Stomach (tissue), 19 donors: ENCODE measurements at places on chromosomes 6 and 20. TPM values are rescaled to one million over a fixed set of nuclear protein-coding genes. Genes with fewer than 3 reads are reported as not detected.

DNA sequence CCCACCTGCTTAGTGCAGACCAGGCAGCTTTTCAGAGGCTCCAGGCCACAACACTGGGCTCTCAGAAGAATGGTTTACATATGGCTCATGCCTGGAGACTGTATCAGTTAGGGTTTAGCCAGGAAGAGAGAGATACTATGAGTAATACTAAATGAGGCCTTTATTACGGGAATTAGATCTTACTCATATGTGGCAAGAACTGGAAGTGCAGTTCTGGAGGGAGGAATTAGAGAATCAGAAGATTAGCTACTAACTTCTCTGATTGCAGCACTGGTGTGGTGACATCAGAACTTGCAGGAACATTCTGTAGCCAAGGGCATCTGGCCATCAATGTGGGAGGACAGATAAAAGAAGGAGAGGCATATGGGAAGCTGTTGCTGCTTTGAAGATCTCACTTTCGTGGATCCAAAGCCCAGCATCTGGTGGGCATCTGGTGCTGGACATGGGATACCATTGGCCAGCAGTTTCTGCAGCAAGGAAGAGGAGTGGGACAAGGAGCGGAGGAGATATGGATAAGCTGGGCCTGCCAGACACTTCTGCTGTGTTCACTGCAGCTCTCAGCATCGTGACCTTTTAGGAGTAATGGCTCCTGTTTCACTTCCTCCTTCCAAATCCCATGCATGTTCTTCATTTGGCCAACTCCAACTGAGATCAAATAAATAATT is 248.5 kb downstream of the BTBD3 start:
- H3K4me3 ChIP-seq: no peak overlapping the region
- H3K36me3 ChIP-seq: no peaks in the 10 kb centered on the region
- H3K4me1 ChIP-seq: no peaks in the 10 kb centered on the region
- H3K27ac ChIP-seq: peak overlapping the region; percentile 54
- DNase-seq: no peak
- H3K27me3 ChIP-seq: no peaks in the 10 kb centered on the region

The VGLL2 gene
- polyA plus RNA-seq: not detected

- no peaks in the 10 kb centered on the region for H3K4me1 ChIP-seq
- DNase-seq: no peak
- no peak overlapping the region for H3K27ac ChIP-seq
- no peaks in the 10 kb centered on the region for H3K36me3 ChIP-seq
- no peaks in the 10 kb centered on the region for H3K27me3 ChIP-seq
These were observed 7.6 kb downstream of the FAM217A start for GRCh38 chr6:4071330-4071729.

- no peak overlapping the region for H3K27ac ChIP-seq
- no peaks in the 10 kb centered on the region for H3K36me3 ChIP-seq
- DNase-seq: no peak
- no peaks in the 10 kb centered on the region for H3K27me3 ChIP-seq
- H3K4me1 ChIP-seq: no peaks in the 10 kb centered on the region
These were observed 722.6 kb upstream of the NRSN1 start for GRCh38 chr6:23403460-23403859.

DNA sequence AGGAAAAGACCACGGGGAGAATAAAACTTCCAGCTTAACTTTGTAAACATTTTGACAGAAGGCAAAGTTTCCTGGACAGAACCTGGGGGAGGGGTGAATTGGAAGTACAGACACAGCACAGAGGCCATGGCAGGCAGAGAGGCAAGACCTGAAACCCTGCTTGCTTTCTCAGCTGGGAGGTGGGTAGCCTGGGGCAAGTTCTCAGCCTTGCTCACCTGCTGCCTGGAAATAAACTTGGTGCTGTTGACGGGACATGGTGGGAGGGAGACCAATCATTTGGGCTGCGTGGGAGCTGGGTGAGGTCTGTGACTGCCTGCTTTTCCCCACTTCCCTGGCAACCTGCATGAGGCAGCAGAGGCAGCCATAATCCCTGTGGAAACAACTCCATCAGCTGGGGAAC is 221.3 kb downstream of the MOXD1 start:
- no peak overlapping the region for H3K4me3 ChIP-seq
- H3K27me3 ChIP-seq: no peaks in the 10 kb centered on the region
- DNase-seq: no peak
- H3K27ac ChIP-seq: no peak overlapping the region
- no peaks in the 10 kb centered on the region for H3K36me3 ChIP-seq

DNA sequence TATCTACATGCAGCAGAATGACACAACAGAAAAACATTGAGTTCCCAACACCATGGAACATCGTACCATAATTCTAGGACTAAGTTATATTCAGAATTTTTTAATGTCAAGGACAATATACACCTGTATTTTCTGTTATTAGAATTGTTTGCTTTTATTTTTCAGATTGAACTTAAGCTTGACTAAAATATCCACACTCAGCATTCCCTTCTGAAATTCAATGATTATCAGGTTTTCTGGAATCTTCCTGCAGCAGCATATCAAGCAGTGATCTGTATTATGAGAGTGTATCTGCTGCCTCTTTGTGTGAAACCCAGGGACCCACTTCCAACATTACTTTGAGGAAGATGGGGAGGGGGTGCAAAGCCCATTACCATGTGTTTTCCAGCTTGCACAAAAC is 578.6 kb upstream of the JAG1 start:
- no peaks in the 10 kb centered on the region for H3K36me3 ChIP-seq
- DNase-seq: no peak
- no peaks in the 10 kb centered on the region for H3K27me3 ChIP-seq
- no peak overlapping the region for H3K4me3 ChIP-seq
- H3K27ac ChIP-seq: no peak overlapping the region

The HCRTR2 gene
- polyA plus RNA-seq: not detected

The NKAIN4 gene
- not detected for polyA plus RNA-seq

GRCh38 chr6:139521338-139521737 is 146.9 kb upstream of the CITED2 start:
- no peak overlapping the region for H3K27ac ChIP-seq
- H3K36me3 ChIP-seq: no peaks in the 10 kb centered on the region
- no peaks in the 10 kb centered on the region for H3K27me3 ChIP-seq
- H3K4me3 ChIP-seq: no peak overlapping the region

The CDSN gene
- polyA plus RNA-seq: 0.05 TPM

DNA sequence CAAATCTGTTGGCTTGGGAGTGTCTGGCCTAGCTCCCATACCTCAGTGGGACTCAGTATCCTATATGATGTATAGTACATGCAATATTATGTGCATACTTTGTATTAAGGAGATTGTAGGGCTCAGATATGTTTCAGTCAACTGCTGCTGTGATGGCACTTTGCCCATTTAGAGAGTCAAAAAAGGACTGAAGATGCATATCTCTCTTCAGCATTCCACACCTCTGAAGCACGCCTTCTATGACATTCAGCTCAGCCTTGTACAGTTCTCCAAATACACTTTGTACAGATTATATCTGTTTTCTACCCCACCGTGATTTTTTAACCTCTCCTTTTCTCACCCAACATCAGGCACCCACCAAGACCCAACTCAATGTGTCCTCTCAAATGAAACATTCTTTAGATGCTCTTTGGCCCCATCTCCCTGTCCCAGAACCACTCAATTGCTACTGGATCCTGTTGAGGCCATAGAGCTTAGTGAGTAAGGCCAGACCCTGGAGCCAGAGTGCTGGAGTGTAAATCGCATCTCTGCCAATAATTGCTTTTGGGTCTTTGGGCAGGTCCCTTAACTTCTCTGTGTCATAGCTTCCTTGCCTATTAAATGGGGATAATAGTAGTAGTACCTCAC is 15.6 kb downstream of the ENPP1 start:
- H3K27ac ChIP-seq: no peak overlapping the region
- no peaks in the 10 kb centered on the region for H3K4me1 ChIP-seq
- no peaks in the 10 kb centered on the region for H3K27me3 ChIP-seq
- H3K4me3 ChIP-seq: no peak overlapping the region
- no peaks in the 10 kb centered on the region for H3K36me3 ChIP-seq

- DNase-seq: no peak
- H3K27ac ChIP-seq: no peak overlapping the region
- H3K4me1 ChIP-seq: no peaks in the 10 kb centered on the region
- no peaks in the 10 kb centered on the region for H3K36me3 ChIP-seq
These were observed 98.7 kb upstream of the SGK1 start for GRCh38 chr6:134416418-134417154.

The ZNF318 gene
- 2.6 TPM for polyA plus RNA-seq

DNA sequence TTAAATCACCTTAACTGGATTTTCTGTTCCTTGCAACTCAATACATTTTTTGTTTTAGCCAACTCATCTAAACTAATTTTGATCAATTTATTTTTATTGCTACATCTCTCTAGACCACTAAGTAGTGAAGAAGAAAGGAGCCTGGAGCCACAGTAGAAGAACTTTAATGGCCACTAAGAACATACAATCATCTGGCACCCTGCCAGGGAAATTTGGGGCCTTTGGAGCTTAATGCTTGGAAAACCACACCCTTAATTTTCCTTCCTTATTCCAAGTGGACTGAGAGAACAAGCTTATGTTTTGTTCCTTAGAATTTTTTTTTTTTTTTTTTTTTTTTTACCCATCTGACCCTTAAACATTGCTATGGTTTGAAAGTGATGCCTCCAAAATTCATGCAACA is 12.0 kb upstream of the GMDS start:
- H3K27me3 ChIP-seq: no peaks in the 10 kb centered on the region
- H3K27ac ChIP-seq: peak overlapping the region; percentile 37
- DNase-seq: peak; percentile 69
- H3K4me1 ChIP-seq: peaks cover 25% of the 10 kb centered on the region
- H3K4me3 ChIP-seq: no peak overlapping the region
- peaks cover 24% of the 10 kb centered on the region for H3K36me3 ChIP-seq

The DEFB116 gene
- not detected for polyA plus RNA-seq

- H3K4me1 ChIP-seq: peaks cover 17% of the 10 kb centered on the region
- H3K36me3 ChIP-seq: no peaks in the 10 kb centered on the region
- DNase-seq: no peak
- no peak overlapping the region for H3K4me3 ChIP-seq
- H3K27ac ChIP-seq: no peak overlapping the region
These were observed 213.9 kb upstream of the LAMP5 start for GRCh38 chr20:9300534-9300933.

DNA sequence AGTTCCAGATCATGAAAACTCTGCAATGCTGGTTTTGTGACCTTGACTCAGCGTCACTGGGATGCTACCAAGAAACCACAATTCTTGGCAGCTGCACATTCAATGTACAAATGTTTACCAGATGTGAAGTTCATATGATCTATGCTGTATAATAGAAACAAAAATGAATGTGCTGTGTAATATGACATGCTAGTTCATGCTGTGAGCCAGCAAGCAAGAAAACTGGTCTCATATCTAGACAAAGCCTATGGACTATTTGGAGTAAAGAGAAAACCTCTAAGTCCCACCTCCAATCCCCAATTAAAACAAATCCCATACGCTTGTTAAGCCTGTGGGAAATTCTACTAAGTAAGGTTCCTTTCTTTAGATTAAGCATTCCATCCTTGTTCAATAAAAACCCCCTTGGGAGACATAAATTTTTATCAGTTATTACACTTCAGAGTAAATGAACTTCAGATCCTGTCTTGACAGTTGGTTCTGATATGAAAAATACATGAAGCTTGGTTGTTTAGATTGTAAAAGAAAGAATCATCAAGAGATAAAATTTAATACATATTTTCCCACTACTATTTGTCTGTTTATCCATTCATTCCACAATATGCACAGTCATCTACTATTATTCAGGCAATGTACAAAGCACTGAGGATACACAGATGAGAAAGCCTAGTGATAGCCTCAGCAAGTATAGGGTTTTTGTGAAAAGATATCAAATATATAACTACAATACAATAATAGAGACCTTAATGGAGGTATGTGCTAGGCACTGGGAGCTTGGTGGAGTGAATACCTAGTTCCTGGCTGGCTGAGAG is 20.1 kb downstream of the COL21A1 start:
- H3K36me3 ChIP-seq: no peaks in the 10 kb centered on the region
- no peaks in the 10 kb centered on the region for H3K27me3 ChIP-seq
- H3K4me3 ChIP-seq: no peak overlapping the region

The STMND1 gene
- not detected for polyA plus RNA-seq

DNA sequence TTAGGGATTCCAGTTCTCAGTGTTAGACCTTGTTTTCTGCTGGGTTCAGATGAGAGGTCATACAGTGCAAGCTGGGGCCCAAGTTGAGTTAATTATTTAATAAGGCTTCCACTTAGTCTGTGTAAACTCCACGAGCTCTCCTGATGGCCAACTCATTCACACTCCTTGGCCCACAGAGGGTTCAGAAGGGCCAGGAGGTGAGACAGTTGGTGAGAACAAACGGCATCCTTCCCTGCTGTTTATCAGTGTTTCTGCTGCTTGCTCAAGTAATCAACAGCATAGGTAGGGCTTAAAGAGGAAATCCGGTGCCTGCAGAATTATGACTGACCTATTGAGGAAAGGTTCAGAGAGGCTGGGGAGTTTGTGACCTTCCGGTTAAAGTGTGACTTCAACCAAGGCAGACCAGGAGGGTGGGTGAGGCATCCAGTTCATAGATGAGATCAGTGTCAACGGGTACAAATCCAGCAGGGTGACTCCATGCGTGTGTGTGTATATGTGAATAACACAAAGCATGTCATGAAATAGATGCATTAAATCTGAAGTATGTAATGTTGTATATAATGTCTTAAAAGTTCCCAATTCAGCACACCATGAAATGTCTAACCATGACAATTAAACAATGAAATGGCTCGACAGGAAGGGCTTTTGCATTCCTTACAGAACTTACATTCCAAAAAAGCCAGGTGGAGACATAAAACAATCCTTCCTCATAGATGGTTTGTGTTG is 37.4 kb upstream of the BCAS1 start:
- DNase-seq: no peak
- H3K36me3 ChIP-seq: no peaks in the 10 kb centered on the region
- no peak overlapping the region for H3K27ac ChIP-seq
- no peak overlapping the region for H3K4me3 ChIP-seq
- H3K4me1 ChIP-seq: peaks cover 4% of the 10 kb centered on the region

GRCh38 chr6:135002229-135002844 is 52.3 kb downstream of the HBS1L start:
- no peak overlapping the region for H3K27ac ChIP-seq
- H3K36me3 ChIP-seq: peaks cover 2% of the 10 kb centered on the region
- H3K4me3 ChIP-seq: no peak overlapping the region
- H3K27me3 ChIP-seq: no peaks in the 10 kb centered on the region
- H3K4me1 ChIP-seq: no peaks in the 10 kb centered on the region

DNA sequence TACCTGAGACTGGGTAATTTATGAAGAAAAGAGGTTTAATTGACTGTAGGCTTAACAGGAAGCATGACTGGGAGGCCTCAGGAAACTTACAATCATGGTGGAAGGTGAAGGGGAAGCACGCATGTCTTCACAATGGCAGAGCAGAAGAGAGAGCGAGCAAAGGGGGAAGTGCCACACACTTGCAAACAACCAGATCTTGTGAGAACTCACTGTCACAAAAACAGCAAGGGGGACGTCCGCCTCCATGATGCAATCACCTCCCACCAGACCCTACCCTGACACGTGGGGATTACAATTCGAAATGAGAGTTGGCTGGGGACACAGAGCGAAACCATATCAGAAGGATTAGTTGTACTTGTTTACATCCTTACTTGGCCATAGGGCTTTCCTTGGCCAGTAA is 49.7 kb downstream of the FIG4 start:
- DNase-seq: peak; percentile 26
- H3K36me3 ChIP-seq: peaks cover 64% of the 10 kb centered on the region
- peak overlapping the region; percentile 14 for H3K27ac ChIP-seq
- H3K4me1 ChIP-seq: no peaks in the 10 kb centered on the region
- no peak overlapping the region for H3K4me3 ChIP-seq

GRCh38 chr6:153411070-153411648 is 280.1 kb upstream of the RGS17 start:
- no peaks in the 10 kb centered on the region for H3K27me3 ChIP-seq
- no peaks in the 10 kb centered on the region for H3K36me3 ChIP-seq
- H3K27ac ChIP-seq: no peak overlapping the region
- no peak for DNase-seq

The TBXT gene
- polyA plus RNA-seq: not detected

The OXT gene
- polyA plus RNA-seq: 0.45 TPM
